Endothelial cell of umbilical vein (primary cell): ENCODE measurements at places on chromosomes 13 and 19. TPM values are rescaled to one million over a fixed set of nuclear protein-coding genes. Genes with fewer than 3 reads are reported as not detected.
A peak's percentile ranks its signal among the peaks of the same experiment; 100 is the strongest.

GRCh38 chr13:27827646-27828045 lies 35.4 kb downstream of the GSX1 start:
- no peak overlapping the region for H3K27ac ChIP-seq
- peaks cover 22% of the 10 kb centered on the region for H3K27me3 ChIP-seq
- H3K4me3 ChIP-seq = no peak overlapping the region

GRCh38 chr13:108496362-108497210 lies 132.8 kb upstream of the MYO16 start:
- H3K4me1 ChIP-seq = no peaks in the 10 kb centered on the region
- no peaks in the 10 kb centered on the region for H3K36me3 ChIP-seq
- H3K4me3 ChIP-seq = no peak overlapping the region
- no peak for DNase-seq
- no peak overlapping the region for H3K27ac ChIP-seq
- peaks cover 8% of the 10 kb centered on the region for H3K27me3 ChIP-seq

OR4F17 gene
- not detected in 2 replicates for polyA plus RNA-seq

PTGIR gene
- polyA plus RNA-seq = 2.7 and 3.8 TPM in 2 replicates

DNA sequence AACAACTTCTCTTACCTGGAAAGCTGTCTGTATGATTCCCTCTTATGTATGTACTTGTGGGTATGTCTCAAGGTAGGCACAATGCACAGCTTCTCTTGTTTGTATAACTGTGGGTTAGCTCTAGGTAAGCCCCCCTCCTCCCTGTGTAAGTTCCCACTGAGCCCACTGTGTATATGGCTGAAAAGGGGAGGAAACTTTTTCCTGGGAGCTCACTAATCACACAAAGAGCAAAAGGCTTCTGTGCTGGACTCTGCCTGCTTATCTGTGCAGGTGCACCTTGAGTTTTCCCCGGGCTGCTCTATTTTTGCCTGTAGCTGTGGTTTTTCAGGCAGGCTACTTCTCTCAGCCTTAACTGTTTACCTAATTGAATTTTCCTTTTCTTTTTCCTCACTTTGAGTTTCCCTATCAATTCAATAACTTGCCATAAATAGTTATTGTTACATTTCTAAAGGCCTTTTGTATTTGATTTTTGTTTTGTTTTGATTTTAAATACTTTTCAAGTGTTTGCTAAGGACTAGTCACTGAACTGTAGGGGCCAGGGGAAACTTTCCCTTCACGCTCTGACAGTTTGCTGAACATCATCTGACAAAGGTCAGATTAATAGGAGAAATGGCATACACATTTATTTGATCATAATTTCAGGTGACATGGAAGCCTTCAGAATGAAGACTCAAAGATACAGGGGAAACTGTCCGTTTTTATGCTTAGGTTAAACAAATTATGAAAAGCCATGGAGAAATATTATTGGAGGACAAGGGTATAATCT lies 423.5 kb upstream of the ATXN8OS start:
- no peaks in the 10 kb centered on the region for H3K27me3 ChIP-seq
- H3K4me1 ChIP-seq = no peaks in the 10 kb centered on the region
- no peak overlapping the region for H3K4me3 ChIP-seq

DNA sequence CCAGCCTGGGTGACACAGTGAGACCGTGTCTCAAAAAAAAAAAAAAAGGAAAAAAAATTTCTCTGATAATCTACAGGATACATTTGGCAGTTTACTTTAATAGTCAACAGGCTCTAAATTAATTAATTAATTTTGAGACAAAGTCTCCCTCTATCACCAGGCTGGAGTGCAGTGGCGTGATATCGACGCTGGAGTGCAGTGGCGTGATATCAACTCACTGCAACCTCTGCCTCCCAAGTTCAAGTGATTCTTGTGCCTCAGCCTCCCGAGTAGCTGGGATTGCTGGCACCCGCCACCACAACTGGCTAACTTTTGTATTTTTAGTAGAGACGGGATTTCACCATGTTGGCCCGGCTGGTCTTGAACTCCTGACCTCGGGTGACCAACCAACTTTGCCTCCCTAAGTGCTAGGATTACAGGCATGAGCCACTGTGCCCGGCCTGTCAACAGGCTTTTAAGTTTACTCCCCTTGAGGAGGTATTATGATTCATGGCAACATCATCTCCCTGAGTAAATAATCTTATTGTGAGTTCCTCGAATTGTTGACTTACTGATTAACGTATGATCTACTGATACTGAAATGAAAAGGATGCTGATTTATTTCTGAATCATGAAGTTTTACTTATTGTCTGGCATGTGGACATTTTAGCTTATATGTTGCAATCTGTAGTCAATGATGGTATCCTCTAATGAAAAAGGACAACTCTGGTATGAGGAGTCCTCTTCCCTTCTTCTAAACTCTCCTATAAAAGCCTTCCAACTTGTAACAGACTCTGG lies 21.3 kb upstream of the MTRF1 start:
- H3K27me3 ChIP-seq = no peaks in the 10 kb centered on the region
- peak; percentile 66 for DNase-seq
- H3K4me1 ChIP-seq = peaks cover 3% of the 10 kb centered on the region
- H3K36me3 ChIP-seq = no peaks in the 10 kb centered on the region
- H3K27ac ChIP-seq = peak overlapping the region; percentile 40
- no peak overlapping the region for H3K4me3 ChIP-seq

DNA sequence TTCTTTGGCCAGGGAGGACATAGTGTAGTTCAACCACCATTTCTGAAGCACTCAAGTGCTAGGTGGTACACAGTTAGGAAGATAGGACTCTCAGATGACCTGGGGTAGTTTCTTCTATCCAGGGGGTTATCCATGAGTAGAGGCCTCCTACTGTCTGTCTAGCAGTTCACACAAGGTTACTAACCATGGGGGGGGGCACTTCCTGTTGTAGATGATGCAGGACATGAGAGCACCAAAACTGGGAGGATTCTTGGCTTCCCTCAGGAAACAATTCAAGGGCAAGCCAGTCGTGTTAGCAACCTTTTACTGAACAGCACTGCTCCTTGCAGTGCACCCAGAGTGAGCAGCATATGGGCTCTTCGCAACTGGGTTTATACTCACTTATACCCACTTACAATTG lies 8.9 kb upstream of the TPP2 start:
- H3K36me3 ChIP-seq = no peaks in the 10 kb centered on the region
- H3K4me1 ChIP-seq = peaks cover 7% of the 10 kb centered on the region
- peaks cover 19% of the 10 kb centered on the region for H3K27me3 ChIP-seq
- H3K4me3 ChIP-seq = no peak overlapping the region

- H3K36me3 ChIP-seq = no peaks in the 10 kb centered on the region
- H3K27me3 ChIP-seq = peaks cover 3% of the 10 kb centered on the region
- H3K4me3 ChIP-seq = no peak overlapping the region
- no peaks in the 10 kb centered on the region for H3K4me1 ChIP-seq
- no peak overlapping the region for H3K27ac ChIP-seq
- no peak for DNase-seq
These were observed 101.6 kb downstream of the IRS2 start for GRCh38 chr13:109684824-109685202.

FREM2 gene
- under 0.01 TPM in 1 of 2 replicates, not detected in the other for polyA plus RNA-seq

DNA sequence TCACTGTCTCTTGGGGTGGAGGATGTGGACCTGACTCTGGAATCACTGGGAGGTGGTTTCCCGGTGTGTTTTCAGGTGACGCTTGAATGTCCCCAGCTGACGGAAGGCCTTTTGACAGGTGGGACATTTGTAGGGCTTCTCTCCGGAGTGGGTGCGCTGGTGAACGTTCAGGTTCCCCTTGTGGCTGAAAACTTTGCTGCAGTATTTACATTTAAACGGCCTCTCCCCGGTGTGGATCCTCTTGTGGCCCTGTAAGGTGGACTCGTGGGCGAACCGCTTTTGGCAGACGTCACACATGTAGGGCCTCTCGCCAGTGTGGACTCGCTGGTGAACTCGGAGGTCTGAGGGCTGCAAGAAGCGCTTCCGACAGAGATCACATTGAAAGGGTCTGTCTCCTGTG lies 7.8 kb downstream of the ZSCAN5B start:
- DNase-seq = no peak
- no peaks in the 10 kb centered on the region for H3K4me1 ChIP-seq
- no peak overlapping the region for H3K27ac ChIP-seq

LRCH1 gene
- 4.0 and 5.4 TPM in 2 replicates for polyA plus RNA-seq

- H3K36me3 ChIP-seq = no peaks in the 10 kb centered on the region
- peaks cover 46% of the 10 kb centered on the region for H3K4me1 ChIP-seq
- peak overlapping the region; percentile 16 for H3K27ac ChIP-seq
- H3K27me3 ChIP-seq = no peaks in the 10 kb centered on the region
- DNase-seq = no peak
These were observed 559 bp upstream of the SSBP4 start for GRCh38 chr19:18418483-18419194.

SIGLECL1 gene
- not detected in 2 replicates for polyA plus RNA-seq

DNA sequence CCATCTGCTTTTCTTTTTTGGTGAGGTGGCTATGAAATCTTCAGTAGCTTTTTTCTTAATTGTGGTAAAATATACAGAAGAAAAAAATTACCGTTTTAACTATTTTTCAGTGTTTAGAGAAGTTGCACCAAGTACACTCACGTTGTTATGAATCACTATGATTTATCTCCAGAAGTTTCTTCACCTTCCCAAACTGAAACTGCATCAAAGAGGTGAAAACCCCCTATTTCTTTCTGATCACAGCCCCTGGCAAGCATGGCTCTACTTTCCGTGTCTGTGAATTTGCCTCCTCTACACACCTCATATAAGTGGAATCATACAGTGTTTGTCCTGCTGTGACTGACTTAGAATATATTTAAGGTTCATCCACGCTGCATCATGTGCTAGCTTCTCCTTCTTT lies 15.6 kb upstream of the SIGLEC10 start:
- H3K27me3 ChIP-seq = no peaks in the 10 kb centered on the region
- no peak for DNase-seq
- H3K4me1 ChIP-seq = no peaks in the 10 kb centered on the region
- H3K36me3 ChIP-seq = no peaks in the 10 kb centered on the region

GRCh38 chr19:27794494-27795042 lies 1418.4 kb downstream of the UQCRFS1 start:
- peaks cover 5% of the 10 kb centered on the region for H3K4me1 ChIP-seq
- no peaks in the 10 kb centered on the region for H3K27me3 ChIP-seq

DNA sequence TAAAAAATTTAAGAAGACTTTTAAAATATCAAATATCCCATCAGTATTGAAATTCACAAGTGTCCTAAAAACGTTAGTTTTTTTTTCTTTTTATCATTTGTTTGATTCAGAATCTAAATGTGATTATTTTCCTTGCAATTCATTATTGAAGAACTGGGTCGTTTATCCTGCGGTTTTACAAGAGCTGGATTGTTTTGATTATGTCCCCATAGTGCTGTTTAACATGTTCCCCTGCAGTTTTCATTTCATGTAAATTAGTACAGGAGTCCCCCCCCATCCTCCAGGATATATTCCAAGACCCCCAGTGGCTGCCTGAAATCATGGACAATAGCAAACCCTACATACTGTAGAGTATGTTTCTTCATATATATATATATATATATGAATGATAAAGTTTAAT lies 105.7 kb downstream of the KCTD15 start:
- H3K4me1 ChIP-seq = peaks cover 20% of the 10 kb centered on the region
- H3K4me3 ChIP-seq = no peak overlapping the region
- DNase-seq = no peak
- no peaks in the 10 kb centered on the region for H3K27me3 ChIP-seq
- H3K27ac ChIP-seq = no peak overlapping the region

DNA sequence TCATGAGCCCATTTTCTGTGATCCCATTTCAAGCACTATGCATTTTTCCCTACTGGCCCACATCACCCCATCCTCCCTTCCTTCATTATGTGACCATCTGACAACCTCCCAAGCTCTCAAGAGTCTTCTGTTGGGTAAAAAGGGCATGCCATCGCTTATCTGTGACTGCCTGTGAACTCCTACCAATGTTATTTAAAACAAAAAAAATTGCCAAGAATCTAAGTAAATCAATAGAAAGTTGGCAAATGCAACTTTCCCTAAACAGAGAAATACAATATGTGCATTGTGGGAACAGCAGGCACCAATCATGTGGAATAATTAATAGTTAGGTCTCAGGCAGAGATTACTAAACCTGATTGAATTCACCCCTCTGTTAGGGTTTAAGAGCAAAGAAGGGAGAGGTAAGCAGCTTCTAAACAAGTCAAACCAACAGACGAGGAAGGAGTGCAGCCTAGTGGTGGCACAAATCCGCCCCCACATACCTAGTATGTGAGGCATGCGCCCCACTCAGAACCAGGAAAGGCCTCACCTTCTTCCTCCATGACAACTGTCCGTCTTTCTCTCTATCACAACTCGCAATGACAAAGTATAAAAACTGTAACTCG lies 29.8 kb downstream of the DZIP1 start:
- no peak overlapping the region for H3K4me3 ChIP-seq
- DNase-seq = no peak
- H3K4me1 ChIP-seq = no peaks in the 10 kb centered on the region
- H3K36me3 ChIP-seq = peaks cover 10% of the 10 kb centered on the region
- H3K27ac ChIP-seq = no peak overlapping the region

DNA sequence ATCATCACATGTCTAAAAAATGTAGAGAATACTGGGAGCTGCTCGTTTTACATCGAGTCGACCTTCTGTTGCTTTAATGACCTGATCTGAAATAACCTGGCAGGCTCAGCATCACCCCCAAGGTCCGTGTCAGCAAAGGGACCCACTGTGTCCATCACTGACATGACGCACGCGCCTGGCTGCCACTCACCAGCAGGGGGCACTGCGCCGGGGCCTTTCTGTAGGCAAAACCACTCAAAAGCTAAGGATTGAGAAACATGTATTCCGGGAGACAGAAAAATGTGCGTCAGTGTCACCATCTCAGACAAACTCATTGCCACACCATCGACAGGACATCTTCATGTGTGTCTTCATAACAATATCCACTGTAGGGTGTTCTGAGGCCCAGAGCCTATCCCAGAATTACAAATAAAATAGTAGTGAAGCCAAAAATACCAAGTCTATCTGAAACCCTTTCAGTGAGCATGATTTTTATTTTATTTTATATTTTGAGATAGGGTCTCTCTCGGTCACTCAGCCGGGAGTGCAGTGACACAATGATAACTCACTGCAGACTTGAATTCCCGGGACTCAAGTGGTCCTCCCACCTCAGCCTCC lies 130.3 kb upstream of the LSM14A start:
- peak; percentile 41 for DNase-seq
- H3K4me3 ChIP-seq = no peak overlapping the region
- H3K4me1 ChIP-seq = no peaks in the 10 kb centered on the region
- H3K36me3 ChIP-seq = no peaks in the 10 kb centered on the region
- no peaks in the 10 kb centered on the region for H3K27me3 ChIP-seq

FCER2 gene
- not detected in 2 replicates for polyA plus RNA-seq

- no peak overlapping the region for H3K4me3 ChIP-seq
- no peaks in the 10 kb centered on the region for H3K4me1 ChIP-seq
- H3K36me3 ChIP-seq = no peaks in the 10 kb centered on the region
- H3K27me3 ChIP-seq = no peaks in the 10 kb centered on the region
- no peak for DNase-seq
- H3K27ac ChIP-seq = no peak overlapping the region
These were observed 105.1 kb downstream of the COG6 start for GRCh38 chr13:39760521-39760920.

DEDD2 gene
- 34.8 and 38.5 TPM in 2 replicates for polyA plus RNA-seq

DNA sequence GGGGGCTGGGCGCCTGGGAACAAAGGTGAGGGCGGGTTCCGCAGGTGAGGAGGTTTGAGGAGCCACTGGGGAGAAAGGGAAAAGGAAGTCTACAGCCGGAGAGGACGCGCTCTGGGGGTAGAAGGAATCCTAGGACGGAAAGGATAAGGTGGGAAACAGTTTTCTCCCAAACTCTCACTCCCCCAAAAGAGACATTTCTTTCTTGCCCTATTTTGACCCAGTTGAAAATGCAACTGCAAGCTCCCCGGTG lies 651 bp upstream of the POLR1D start:
- H3K36me3 ChIP-seq = peaks cover 2% of the 10 kb centered on the region
- DNase-seq = peak; percentile 69
- H3K27ac ChIP-seq = peak overlapping the region; percentile 64
- H3K27me3 ChIP-seq = no peaks in the 10 kb centered on the region
